ENCODE measurements at places on chromosomes 13 and 19.
A peak's percentile ranks its signal among the peaks of the same experiment; 100 is the strongest.

DNA sequence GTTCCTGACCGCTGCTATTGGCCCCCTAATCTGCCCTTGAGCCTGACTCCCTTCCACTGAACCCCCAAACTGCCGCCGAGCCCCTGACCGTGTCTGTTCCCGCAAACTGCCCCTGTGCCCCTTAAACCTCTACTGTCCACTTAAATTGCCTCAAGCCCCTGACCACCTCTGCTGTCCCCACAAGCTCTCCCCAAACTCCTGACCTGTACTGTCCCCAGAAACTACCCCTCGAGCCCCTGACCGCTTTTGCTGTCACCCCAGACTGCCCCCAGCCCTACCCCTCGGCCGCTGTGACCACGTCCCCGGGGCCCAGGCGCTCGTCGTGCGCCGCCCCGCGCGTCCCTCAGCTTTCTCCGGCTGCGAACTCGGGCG, 382 bp downstream of the ZNF77 start:
- no peak for DNase-seq

GRCh38 chr13:34747507-34747906, 194.6 kb upstream of the NBEA start:
- no peak for DNase-seq

GRCh38 chr19:52142001-52142595, 2.4 kb upstream of the ZNF616 start:
- no peak for DNase-seq

DNA sequence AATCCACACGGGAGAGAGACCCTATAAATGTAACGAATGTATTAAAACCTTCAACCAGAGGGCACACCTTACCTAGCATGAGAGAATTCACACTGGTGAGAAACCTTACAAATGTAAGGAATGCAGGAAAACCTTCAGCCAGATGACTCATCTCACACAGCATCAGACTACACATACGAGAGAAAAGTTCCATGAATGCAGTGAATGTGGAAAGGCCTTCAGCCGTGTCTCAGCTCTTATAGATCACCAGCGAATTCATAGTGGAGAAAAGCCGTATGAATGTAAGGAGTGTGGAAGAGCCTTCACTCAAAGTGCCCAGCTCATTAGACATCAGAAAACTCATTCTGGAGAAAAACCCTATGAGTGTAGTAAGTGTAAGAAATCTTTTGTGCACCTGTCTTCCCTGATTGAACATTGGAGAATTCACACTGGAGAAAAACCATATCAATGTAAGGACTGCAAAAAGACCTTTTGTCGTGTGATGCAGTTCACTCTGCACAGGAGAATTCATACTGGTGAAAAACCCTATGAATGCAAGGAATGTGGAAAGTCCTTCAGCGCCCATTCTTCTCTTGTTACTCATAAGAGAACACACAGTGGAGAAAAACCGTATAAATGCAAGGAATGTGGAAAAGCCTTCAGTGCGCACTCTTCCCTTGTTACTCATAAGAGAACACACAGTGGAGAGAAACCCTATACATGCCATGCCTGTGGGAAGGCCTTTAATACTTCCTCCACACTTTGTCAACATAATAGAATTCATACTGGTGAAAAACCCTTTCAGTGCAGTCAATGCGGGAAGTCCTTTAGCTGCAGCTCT, 16.0 kb downstream of the ZNF582 start:
- no peak for DNase-seq

DNA sequence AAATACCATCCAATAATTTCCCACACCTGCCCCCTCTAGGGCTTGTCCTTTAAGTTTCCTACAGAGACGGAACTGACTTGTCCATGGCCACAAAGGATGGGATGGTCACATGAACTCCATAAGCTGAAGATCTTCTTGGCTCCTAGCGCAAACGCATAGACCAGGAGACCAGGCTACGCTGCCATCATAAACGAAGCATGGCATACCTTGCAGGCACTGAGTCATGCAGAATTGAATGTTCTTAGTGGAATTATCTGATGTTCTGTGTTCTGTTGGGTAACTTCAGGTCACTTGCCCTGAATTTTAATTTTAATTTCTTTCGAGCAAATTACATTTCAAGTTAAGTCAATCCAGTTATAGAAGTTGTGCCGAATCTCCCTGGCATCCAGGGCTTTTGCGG, 96.4 kb upstream of the STARD13 start:
- no peak for DNase-seq

DNA sequence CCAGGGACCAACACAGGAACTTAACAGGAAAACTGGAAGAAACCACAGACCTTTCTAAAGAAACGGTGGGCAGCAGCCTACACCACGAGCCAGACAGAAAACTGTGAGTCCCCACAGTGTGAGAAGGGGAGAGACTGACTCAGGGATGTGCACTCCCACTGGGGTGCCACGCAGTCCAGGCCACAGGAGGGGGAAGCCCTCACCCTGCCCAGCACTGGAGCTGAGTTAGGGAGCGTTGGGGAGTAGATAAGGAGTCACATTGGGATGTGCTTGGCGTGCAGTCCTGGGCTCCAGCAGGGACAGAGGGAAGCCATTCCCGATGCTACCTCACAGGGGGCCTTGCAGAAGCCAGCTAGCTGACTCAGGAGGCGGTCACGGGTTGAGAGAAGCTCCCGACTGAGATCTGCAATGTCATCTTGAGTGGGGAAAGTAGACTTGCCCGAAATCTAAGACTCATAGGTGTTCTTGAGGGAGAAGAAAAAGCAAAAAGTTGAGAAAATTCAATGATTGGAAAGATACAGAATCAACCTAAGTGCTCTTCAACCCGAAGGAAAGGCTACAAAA, 17.3 kb downstream of the SIGLEC8 start:
- no peak for DNase-seq

DNA sequence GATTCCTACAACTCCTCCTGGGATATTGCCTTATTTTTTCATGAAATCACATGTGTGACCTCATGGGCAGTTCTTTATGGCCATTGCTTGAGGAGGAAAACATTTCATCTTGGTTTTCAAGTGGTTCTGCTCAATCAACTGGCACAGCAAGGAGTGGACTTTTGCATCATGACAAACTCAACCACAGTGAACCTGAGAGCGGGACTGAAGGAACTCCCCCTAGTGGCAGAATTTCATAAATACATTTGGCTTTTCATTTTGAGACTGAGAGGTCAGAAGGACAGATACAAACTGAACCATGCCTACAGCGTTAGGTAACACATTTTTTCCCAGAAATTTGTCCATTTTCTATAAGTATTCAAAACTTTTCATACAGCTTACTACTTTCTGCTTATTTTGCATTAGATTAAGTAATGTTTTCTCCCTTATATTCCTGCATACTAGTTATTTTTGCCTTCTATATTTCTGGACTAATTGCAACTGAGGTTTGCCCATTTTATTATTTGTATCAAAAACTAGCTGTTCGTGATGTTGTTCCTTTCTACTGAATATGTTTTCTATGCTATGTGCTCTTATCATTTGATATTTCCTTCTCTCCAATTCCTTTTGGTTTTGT, 13.4 kb upstream of the SIGLEC12 start:
- DNase-seq, result peak; percentile 52

GRCh38 chr19:570937-571565, 1.3 kb upstream of the BSG start:
- peak; percentile 62 for DNase-seq

- no peak for DNase-seq
Observed at GRCh38 chr13:31248361-31248760, 48.6 kb downstream of the B3GLCT start.

GRCh38 chr19:4234142-4234861, 5.0 kb downstream of the EBI3 start:
- no peak for DNase-seq

- no peak for DNase-seq
Observed at GRCh38 chr13:50692396-50692915, 151.0 kb downstream of the DLEU7 start.

DNA sequence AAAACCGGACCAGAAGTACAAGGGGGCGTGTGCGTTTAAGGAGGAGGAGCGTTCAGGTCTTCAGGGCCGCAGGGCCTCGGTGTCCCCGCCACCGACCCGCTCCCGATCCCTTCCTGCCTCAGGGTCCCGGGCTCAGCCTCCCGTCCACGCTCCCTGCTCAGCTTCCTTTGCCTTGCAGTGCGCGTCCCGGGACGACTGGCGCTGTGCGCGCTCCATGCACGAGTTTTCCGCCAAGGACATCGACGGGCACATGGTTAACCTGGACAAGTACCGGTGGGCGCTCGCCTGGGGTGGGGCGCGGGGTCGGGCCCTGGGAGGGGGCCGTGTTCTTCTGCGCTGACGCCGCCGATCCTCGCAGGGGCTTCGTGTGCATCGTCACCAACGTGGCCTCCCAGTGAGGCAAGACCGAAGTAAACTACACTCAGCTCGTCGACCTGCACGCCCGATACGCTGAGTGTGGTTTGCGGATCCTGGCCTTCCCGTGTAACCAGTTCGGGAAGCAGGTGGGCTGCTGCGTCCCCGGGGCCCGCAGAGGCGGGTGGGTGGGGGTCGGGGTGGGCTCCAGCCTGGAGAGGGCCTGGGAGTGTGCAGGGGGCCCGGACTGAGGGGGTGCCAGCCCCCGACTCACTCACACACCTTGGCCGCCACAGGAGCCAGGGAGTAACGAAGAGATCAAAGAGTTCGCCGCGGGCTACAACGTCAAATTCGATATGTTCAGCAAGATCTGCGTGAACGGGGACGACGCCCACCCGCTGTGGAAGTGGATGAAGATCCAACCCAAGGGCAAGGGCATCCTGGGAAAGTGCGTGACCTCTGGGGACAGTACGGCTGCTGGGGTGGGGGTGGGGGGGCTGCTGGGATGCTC, 1.4 kb downstream of the GPX4 start:
- DNase-seq, result no peak

DNA sequence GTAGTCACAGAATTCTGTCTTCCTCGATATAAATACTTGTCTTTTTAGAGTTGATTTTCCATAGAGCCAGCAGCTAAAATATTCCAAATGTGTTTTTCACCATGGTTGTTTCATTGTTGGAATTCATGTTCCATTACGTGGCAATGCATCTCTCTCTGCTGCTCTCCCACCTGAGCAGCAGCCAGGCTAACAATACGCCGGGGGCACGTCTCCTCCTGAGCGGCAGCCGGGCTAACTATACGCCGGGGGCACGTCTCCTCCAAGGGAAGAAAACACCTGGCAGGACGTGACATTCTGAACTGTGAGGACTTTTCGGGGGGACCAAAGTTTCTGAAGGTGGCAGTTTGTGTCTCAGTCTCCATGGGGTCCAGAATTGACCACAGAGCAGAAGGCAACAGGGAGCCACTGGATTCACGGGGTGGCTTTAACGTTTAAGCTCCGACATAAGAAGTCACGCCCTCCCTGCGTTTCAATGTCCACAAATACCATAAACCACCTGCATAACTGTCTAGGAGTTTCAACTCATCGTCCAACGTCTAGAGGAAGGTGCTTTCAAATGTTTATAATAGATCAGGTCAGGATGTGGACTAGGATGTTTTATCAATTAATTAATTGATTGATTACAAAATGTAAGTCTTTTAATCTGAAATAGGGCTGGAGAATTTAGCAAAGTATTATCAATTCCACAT, 15.1 kb downstream of the PLPP2 start:
- no peak for DNase-seq

GRCh38 chr19:6802336-6803035, 30.0 kb downstream of the VAV1 start:
- peak; percentile 85 for DNase-seq

DNA sequence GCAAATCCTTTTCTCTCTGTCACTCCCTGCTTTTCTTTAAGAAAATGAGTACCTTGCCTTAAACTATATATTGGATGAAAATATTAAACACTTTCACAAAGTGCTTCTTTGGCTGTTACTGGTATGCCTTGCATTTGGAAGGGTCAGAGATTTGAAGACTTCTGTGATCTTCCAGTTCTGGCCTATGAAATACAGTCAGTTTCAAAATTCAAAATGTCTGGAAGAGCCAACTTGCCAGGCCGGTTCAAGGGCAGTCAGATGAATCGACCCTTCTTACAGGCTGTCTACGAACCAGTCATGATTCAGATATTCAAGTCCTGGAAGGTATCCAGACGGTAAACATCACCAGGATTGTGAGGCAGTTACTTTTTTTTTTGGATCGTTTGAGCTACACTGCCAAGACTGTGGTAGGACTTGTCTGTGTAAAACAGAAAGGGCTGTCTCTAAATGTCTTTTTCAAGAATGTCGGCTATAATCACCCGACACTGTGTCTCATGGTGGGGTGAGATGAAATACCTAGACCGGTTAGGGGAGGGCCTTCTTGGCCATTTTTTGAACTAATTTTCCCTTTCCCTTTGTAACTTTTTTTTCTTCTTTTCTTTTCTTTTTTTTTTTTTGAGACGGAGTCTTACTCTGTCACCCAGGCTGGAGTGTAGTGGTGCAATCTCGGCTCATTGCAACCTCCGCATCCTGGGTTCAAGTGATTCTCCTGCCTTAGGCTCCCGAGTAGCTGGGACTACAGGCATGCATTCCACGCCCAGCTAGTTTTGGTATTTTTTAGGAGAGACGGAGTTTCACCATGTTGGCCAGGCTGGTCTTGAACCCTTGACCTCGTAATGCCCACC, 11.2 kb downstream of the ACTN4 start:
- DNase-seq, result no peak

GRCh38 chr19:38265213-38265861, 964 bp downstream of the SPINT2 start:
- DNase-seq, result peak; percentile 5

DNA sequence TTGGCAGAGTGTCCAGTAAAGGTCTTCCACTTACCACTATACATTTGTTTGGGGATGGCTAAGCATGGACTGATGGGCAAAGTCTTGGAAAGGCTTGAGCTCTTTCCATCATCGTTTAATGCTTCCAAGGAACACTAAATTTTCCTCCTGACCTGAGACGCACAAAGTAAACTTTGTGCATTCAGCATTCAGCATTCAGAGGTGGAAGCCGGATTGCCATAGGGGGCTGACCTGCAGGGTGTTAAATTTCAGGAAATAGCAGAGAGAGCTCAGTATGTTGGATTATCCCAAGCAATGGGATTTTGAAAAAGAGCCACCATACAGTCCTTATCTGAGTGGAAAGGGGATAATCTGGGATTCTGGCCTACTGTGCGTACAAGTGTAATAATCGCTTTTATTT, 14.0 kb downstream of the ZNF552 start:
- no peak for DNase-seq

DNA sequence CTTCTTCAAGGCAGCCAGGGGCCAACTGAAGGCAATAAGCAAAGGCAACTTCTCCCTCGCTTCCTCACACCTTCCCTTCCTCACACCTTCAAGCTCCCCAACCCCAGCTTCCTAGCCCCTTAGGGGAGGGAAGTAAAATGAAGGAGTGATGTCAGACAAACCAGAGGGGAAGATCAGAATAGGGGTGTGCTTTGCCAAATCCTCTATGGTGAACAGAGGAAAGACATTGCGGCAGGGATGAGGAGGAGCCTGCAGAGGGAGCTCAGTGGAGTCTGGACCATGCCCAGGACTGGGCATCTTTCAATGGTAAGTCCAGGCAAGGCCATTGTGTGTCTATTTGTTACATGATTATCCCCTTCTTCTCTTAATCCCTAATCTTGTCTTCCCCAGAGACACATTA, 164.0 kb downstream of the TSHZ3 start:
- no peak for DNase-seq

Data from CD4-positive, alpha-beta T cell treated with Interleukin-12 subunit alpha and Interleukin-12 subunit beta, for 1 hour (primary cell).